ENCODE measurements at places on chromosomes 12 and 14. TPM values are rescaled to one million over a fixed set of nuclear protein-coding genes. Genes with fewer than 3 reads are reported as not detected.

LRIG3 gene
- 261 TPM for total RNA-seq

SDR9C7 gene
- total RNA-seq, result not detected

EIF5 gene
- 327 TPM for total RNA-seq

PTPN6 gene
- total RNA-seq, result 42.4 TPM

LUM gene
- total RNA-seq, result 0.31 TPM

PPP1CC gene
- total RNA-seq, result 199 TPM

AHNAK2 gene
- total RNA-seq, result 42.0 TPM

SLC22A17 gene
- total RNA-seq, result 0.61 TPM

MYO1H gene
- total RNA-seq, result not detected

MYH6 gene
- not detected for total RNA-seq

DHH gene
- total RNA-seq, result not detected
